ENCODE measurements at places on chromosomes 2 and 18.

DNA sequence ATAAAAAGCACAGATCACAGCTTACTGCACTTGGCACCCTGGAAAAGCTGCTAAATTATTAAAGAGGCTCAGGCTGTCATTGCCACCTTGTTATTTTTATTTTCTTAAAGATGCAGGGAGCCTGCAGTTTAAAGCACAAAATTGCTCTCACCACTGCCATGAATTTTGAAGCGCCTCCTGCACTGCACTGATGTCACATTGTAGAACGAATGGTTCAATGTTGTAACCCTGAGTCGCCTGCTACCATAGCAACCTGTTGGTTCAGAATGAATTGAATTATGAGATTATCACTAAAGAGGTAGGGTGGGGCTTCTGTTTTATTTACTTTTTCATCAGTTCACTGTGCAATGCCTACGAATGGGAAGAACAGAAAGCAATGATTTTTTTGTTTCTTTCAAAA is 16.5 kb downstream of the SCG2 start:
- no peak for DNase-seq

- DNase-seq = no peak
Observed at GRCh38 chr2:4139731-4140130, 436.4 kb downstream of the DCDC2C start.

- no peak for DNase-seq
Observed at GRCh38 chr2:30504731-30505130, 57.7 kb downstream of the LCLAT1 start.

DNA sequence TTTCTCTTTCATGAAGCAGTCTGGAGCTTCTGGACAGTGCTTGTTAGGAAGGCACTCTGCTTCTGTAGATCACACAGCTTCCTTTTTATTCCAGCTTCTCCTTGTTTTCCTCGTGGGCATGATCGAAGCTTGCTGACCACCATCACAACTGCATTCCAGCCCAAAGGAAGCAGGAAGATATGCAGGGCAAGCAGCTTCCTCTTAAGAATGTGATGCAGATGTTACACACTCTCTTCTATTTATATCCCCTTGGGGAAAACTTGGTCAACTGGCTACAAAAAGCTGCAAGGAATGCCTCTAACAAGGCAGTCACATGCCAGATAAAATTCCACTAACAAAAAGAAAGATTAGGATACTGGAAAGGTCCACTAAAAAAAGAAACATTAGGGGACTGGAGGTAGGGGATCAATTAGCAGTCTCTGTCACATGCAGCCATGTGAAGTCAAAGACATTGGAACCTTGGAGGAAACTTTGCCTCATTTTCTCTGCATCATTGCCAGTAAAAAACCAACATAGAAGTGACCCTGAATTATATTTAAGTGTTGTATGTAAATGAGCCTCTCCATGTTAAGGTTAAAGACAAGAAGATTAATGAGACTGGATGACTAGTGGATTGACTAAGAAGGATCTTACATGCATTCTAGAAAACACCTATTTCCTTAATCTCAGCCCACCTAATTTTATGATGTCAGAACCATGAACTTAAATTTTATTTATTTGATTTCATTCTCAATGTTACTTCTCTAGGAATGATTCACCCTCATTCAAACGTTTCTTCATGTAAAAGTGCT is 98.3 kb downstream of the NAB1 start:
- DNase-seq = no peak

- no peak for DNase-seq
Observed at GRCh38 chr18:44733069-44733753, 52.5 kb downstream of the SETBP1 start.

GRCh38 chr2:218149848-218150440 is 16.8 kb downstream of the CXCR1 start:
- DNase-seq = no peak

- DNase-seq = no peak
Observed at GRCh38 chr2:233928594-233929351, 11.6 kb downstream of the TRPM8 start.

DNA sequence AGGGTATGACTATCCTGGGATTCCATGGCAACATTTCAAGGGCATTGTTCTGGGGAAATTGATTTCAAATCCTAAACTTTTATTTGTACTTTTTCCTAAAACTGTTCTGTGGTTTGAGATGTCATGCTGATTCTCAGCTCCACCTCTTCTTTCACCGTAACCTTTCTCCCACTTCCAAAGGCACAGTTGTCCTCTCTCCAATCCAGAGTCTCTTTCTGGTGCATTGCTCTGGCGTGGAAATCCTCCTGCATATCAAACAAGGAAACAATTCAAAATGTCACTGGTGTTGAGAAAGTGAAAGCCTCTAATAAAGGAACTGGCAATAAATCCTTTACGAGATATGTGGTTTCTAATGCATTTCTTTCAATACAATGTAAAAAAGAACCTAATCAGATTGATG is 155.1 kb upstream of the CDH2 start:
- DNase-seq = no peak

- peak; percentile 62 for DNase-seq
Observed at GRCh38 chr18:58541146-58541788, 87.6 kb downstream of the ALPK2 start.

GRCh38 chr2:647003-647560 is 30.1 kb downstream of the TMEM18 start:
- no peak for DNase-seq

DNA sequence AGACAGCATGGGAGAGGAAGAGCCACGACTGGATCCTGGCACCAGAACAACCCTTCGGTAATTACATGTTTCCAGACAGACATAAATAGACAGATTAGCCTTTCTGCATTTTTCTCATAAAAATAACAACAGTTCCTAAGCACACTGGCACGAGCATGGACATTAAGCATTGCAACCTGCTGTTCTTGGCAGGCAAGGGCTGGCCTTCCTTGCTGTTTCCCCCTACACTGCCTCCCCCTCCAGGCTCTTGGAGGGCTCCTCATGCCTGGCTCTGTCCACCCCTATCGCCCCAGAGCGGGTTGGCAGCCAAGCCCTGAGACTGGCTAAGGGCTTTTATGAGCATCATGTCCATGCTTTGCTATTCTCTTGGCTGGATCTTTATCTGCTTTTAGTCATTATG is 89.6 kb downstream of the TTC32 start:
- DNase-seq = no peak

DNA sequence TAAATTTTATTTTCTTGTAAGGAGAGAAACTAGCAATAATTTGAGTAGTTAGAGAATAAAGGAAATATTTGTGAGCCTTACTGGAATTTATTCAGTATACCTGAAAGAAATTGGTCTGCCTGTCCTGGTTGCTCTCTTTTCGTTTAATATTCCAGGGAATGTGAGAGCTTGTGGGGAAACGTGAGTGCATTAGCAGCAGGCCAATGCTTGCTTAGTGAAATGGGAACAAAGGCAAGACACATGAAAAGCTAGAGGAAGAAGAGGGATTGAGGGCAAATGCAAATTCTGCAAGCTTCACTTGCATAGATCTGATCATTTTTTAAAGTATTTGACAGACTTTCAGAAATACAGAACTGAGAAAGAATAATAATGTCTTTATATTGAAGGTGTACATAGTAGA is 111.0 kb downstream of the ERBB4 start:
- no peak for DNase-seq

DNA sequence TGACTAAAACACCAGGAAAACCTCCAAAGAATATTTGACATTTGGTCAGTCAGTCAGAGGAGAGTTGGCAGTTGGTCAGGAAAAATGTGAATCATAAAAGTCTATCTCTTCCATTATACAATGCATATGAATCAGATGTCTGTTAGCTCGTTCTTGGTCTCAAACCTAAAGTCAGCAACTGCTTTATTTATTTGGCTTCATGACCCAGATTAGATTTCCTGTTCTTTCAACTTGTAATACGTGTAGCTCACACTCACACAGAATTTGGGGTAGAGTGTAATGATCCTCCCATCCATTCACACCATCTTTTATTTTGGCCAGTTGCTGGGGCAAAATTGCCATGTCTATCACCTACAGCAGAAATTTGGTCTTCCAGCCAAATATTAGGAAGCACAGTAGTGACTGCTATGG is 81.9 kb upstream of the COL5A2 start:
- DNase-seq = peak; percentile 21

DNA sequence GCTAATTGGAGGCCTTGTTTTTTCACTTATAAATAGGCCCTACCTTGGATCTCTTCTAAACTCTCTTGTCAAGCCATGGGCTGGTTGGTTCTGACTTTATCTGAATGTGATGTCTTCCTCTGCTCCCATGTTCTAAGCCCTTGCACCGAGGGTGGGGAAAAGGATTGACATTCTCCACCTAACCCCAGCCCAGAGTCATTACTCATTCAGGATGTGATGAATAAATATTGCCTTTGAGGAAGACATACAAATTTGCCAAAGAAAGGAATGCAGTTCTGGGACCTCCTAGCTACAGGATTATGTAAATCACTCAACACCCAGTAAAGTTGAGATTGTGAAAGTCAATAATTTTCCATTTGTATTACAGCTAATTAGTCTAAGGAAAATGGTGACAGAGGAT is 142.1 kb upstream of the LYPD6 start:
- DNase-seq = no peak

GRCh38 chr2:107072150-107072940 is 186.4 kb upstream of the ST6GAL2 start:
- no peak for DNase-seq

DNA sequence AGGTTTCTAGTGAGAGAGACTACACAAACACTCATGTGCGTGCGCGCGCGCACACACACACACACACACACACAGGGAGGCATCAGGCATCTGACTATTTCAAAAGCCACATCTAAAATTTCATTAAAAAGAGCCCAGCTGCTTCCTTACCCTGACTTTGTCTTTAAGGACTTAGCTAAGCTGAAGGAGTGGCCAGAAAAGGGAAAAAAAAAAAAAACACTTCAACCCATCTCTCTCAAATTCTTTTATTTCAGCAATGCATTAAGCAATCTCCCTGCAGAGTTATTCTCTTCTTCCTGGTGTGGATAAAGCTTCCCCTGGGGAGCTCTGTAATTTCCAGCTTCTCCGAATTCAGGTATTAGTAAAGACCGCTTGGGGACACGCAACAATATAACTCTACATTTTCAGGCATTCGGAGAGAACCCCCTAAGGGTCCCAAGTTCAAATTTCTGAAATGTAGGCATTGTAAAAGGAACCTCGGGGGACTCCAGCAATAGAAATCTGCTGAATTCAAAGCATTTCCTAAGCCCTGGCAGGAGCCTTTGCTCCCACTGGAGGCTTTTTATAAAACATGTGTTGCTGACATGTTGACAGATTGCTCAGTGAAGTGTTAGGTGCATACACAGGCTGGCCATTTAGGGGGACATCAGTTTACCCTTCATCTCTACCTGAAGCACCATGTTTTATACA is 67.0 kb downstream of the ZNF521 start:
- no peak for DNase-seq

- no peak for DNase-seq
Observed at GRCh38 chr18:23113576-23113975, 21.7 kb upstream of the CABLES1 start.

- no peak for DNase-seq
Observed at GRCh38 chr18:28736223-28736622, 559.3 kb upstream of the CDH2 start.

- DNase-seq = no peak
Observed at GRCh38 chr18:4232656-4233055, 222.5 kb downstream of the DLGAP1 start.

DNA sequence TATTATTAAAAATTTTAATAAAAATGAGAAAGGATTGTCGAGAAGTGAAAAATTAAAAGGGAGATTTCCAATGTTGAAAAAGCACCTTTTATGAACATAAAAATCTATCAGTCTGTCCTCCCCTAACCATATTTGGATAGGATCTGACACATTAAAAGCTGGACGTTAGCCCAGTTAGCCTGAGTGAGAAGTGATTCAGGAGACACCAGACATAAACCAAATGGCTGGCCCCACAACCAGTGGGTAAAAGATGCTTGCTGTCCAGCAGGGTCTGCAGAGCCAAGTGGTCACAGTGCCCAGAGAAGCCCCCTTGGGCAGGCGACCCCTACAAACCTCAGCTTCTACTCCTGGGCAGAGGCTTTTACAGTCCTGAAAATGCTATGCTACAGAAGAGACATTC is 253.8 kb upstream of the LYPD1 start:
- no peak for DNase-seq

DNA sequence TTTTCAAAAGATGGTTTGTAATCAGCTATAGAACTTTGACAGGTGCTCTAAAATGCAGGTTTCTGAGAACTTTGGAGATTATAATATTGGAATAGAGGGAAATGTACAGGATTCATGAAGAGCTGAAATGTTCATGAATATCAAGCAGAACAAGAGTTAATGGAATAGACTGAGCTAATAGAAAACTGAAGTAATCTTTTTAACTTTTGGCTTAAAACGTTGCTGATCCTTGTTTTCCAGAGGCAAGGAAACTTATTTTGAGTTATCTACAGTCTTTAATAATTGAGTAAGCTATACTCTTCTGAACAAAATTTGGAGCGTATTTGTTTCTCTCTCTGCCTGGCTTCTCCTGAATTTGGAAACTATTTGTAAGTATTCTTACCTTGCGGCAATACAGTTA is 10.8 kb upstream of the IL18RAP start:
- DNase-seq = no peak

GRCh38 chr2:211176514-211177141 is 620.2 kb downstream of the CPS1 start:
- no peak for DNase-seq
